Right atrium auricular region (tissue), 2 donors: ENCODE measurements at places on chromosomes 13 and 19.

- no peak for DNase-seq
Observed at GRCh38 chr13:87942205-87942604, 271.0 kb downstream of the SLITRK5 start.

DNA sequence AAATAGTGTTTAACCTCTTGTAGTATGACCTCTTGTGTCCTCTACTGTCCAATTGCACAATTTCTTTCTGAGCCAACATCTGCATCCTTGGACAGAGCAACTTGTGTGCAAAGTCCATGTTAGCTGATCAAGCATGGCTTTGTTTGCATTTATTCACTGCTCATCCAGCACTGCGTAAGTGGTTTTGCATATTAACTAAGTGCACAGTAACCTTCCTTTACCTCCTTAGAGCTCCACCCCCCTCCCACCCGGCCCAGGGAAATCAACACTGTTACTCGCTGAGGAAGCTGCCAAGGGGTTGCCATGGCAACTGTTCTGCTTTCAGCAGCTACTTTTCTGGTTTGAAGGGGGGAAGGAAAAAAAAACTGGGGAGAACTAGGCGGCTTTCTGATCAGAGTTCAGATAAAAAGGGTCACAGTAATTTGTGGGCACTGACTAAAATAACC, 153.5 kb upstream of the KLF12 start:
- DNase-seq = peak; percentile 64

- DNase-seq = peak; percentile 69
Observed at GRCh38 chr19:7257148-7258040, 36.8 kb downstream of the INSR start.

GRCh38 chr19:35327642-35328041, 1.3 kb upstream of the CD22 start:
- no peak for DNase-seq

DNA sequence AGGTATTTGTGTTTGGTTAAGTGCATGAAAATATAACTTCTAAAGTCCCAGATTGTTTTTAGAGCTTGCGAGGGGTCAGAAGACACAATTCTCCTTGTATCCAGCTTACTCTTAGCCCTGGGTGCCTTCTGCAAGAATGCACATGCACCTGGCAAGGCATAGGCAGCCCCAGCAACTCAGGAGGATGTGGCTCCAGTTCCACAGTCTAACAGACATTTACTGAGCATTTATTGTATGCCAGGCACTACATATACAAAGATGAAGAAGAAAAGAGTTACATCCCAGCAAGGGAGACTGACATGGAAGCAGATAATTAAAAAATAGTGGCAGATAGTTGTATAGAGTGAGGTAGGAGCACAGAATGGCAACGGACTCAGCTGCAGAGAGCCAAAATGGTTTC, 101.1 kb upstream of the FRY start:
- no peak for DNase-seq

DNA sequence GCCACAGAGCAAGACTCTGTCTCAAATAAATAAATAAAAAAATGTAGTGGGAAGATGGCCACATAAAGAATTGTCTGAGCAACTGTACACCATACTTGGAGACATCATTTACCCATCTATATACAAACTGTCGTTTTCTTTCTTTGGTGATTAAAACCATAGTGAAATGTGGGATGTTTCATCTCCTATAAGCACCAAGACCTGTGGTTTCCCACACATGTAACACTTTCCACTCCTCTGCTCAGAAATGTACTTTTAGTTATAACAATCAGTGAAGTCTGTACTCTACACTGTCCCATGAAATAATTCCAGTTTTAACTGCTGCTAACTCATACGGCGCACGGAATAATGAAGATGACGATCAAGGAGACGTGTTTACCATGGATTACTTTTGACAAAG, 18.3 kb downstream of the PDCD5 start:
- no peak for DNase-seq

- no peak for DNase-seq
Observed at GRCh38 chr13:28056970-28057712, 43.2 kb downstream of the FLT3 start.

- DNase-seq = no peak
Observed at GRCh38 chr13:26664876-26665275, 95.7 kb downstream of the GPR12 start.

DNA sequence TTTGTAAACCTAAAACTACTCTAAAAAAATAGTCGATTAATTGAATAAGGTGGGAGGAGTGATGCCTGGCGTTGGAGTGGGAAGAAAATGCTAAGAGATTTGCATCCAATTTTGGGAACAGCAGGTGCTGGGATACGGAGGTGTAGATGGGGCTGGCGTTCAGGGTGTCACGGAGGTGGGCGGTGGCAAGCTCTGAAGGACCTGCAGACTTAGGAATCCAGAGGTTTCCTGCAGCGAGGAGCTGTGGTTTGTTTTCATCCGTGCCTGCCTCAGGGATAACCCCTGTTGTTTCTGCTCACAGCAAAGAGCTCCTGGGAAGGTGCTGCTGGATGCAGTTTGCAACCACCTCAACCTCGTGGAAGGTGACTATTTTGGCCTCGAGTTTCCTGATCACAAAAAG, 166.4 kb upstream of the RNF113B start:
- DNase-seq = no peak

DNA sequence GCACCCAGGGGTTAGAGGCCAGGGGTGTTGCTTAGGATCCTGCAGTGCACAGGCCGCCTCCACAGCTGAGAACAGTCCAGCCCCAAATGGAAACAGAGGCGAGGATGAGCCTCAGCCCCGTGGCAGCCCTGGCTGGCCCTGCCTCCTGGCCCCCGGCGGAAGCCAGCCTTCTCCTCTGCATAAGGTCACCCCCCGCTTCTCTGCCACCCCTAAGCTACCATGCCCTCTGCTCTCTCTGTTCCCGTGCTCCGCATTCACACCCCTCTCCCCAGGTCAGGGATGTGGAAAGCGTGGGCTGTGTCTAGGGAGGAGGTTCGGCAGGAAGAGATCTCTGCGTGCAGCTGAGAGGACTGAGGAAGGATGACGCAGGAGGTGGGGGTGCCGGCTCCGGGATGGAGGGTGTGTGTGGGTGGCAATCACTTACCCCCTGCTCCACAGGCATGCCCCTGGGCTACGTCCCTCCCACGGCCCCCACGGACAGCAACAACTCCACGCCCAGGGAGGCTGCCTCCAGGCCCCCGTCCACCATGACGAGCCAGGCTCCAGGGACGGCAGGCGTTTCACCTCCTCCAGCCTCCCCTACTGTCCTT, 6.0 kb downstream of the SSC5D start:
- DNase-seq = peak; percentile 79

DNA sequence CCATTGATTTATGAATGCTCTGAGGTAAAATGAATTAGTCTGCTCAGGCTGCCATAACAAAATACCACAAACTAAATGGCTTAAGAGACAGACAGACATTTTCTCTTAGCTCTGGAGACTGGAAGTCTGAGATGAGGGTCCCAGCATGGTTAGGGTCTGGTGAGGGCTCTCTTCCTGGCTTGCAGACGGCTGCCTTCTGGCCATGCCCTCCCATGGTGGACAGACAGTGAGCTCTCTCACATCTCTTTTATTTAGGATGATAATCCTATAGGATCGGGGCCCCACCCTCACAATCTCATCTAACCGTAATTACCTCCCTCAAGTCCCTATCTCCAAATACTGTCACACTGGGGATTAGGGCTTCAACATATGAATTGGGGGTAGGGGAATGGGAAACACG, 47.1 kb downstream of the HSPH1 start:
- no peak for DNase-seq

- no peak for DNase-seq
Observed at GRCh38 chr13:41897126-41897525, 63.8 kb downstream of the VWA8 start.

- no peak for DNase-seq
Observed at GRCh38 chr19:1847684-1848398, 442 bp downstream of the REXO1 start.

GRCh38 chr13:49938314-49938713, 2.2 kb upstream of the SPRYD7 start:
- DNase-seq = no peak

DNA sequence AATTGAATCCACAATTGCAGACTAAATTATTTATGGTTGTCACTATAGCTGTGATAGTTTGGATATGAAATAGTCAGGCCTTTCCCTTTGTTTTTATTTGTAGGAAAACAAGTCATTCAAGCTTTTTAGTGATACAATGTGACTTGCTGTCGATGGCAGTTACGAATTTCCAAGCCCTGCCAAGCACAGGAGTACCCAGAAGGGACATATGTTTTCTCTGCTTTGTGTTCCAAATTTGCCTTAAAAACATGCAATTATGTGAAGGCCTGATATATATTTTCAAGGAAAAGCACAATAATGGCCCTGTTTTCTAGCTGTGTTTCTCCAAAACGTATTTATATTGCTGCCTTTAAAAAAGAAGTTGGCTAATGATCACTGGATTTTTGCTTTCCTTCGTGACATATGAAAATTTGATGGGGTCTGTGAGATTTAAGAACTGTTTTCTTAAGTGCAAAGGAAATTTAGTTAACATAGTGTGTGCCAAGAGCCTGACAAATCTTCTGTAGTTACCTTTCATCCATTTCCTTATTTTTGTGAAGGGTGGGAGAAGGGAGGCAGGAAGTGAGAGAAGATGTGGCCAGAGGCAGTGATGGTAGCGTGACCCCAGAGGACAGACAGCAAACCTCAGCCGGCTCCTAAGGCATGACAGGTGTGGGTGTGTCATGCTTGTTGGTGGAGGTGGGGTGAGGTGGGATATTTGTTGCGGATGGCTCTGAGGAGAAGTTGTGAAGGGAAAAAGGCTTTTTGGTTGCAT, 79.6 kb downstream of the TEX26 start:
- no peak for DNase-seq

- DNase-seq = no peak
Observed at GRCh38 chr13:109545931-109546330, 240.5 kb downstream of the IRS2 start.

GRCh38 chr19:55463583-55464031, 944 bp downstream of the C19orf85 start:
- no peak for DNase-seq

DNA sequence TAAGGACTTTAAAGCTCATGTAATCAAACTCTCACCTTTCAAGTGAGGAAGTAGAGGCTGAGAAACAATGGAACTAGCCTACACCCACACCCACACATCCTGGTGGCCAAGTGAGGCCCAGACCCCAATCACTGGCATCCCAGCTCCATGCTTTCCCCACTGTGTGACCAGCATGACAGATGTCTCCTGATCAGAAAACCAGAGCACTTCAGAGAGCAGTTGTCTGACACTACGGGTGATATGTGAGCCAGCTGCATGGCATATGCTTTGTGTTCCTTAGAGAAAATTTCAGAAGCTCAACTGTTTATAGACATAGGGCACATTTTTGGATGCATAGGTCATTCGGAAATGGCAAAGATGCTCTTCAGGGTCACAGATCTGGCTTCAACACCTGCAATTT, 315.2 kb downstream of the NDFIP2 start:
- no peak for DNase-seq

DNA sequence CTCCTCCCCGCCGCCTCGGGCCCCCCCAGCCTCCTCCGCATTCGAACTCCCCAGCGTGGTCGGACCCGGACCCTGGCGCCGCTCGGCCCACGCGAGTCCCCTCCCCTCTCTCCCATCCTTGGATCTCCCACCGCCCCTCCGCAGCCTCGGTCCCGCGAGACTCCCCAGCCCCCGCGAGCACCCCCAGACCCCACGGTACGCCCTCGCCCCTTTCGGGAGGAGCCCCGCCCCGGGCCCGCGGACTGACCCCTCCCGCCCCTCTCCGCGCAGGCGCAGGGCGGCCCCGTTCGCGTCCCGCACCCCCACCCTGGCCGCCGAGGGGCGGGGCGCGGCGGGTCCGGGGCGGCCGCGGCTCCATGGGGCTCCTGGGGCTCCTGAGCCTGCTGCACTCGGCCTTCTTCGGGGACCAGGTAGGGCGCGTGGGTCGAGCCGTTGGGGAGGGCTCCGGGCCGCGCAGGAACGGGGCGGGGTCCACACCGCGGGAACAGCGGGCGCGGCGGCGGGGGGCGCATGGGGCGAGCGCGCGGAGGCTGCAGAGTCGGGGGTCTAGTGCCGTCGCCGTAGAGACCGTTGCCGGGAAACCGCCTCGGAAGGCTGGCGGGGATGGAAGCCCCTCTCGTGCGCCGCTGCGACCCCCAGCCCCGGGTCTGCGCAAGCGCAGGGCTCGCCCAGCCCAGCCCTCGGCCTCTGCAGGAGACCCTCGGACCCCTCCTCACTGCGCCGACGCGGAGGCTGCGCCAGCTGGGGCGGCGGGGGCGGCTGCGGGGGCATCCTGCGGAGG, 3.8 kb upstream of the APC2 start:
- DNase-seq = no peak

- no peak for DNase-seq
Observed at GRCh38 chr19:18203408-18203862, 407 bp downstream of the RAB3A start.

GRCh38 chr19:49812452-49812996, 568 bp downstream of the FUZ start:
- no peak for DNase-seq

DNA sequence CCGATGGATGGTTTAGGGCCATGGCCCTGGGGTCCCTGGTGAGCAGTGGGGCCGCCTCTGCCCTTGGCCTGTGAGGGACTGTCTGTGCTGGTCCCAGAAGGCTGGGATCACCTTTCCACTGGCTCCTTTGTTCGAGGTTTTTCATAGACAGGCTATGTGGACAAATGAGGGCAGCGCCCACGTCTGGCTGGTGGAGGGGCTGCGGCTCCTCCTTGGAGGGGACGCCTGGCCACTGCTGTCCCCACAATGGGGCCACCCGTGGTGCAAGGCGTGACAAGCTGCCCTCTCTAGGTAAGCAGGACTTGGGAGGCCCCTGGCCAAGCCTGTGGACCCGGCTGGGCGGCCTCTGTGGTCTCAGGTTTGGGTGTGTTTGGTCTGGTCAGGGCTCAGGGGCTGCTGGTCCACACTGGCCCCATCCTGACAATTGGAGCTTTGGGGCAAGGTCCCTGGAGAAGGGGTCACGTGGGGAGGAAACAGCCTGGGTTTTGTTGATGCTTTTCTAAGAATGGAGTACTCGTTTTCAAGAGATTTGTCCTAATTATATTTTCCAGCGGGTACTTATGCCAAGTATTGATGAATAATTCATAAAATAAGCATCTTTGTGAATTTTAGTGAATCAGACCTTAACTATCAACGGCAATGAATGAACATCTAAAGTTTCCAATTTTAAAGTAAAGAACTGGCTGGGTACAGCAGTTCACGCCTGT, 33.3 kb downstream of the MCF2L start:
- no peak for DNase-seq

- no peak for DNase-seq
Observed at GRCh38 chr13:68417801-68418200, 1187.7 kb upstream of the PCDH9 start.
